ENCODE measurements at places on chromosomes 1 and 21. TPM values are rescaled to one million over a fixed set of nuclear protein-coding genes. Genes with fewer than 3 reads are reported as not detected.

Gene AK5
- 4.8 TPM for polyA plus RNA-seq

Gene LCE1A
- not detected for polyA plus RNA-seq

Gene OR4F29
- polyA plus RNA-seq, result not detected

Gene C1QC
- 11.8 TPM for polyA plus RNA-seq

Gene PLXNA2
- 16.2 TPM for polyA plus RNA-seq

Gene SLAMF1
- 0.07 TPM for polyA plus RNA-seq

Gene LRRC38
- polyA plus RNA-seq, result not detected

Gene SPATA21
- polyA plus RNA-seq, result 0.12 TPM

Gene ADCY10
- 0.24 TPM for polyA plus RNA-seq

Gene S100A1
- 22.4 TPM for polyA plus RNA-seq

Gene CR1
- polyA plus RNA-seq, result 17.7 TPM

Gene BRINP3
- polyA plus RNA-seq, result 2.4 TPM

Gene CNKSR1
- 2.1 TPM for polyA plus RNA-seq

Gene S100A11
- polyA plus RNA-seq, result 306 TPM

- no peak for DNase-seq
These were observed 87.4 kb upstream of the C1orf21 start for GRCh38 chr1:184299406-184299790.

GRCh38 chr1:79283451-79283850 is 276.9 kb upstream of the ADGRL4 start:
- no peak for DNase-seq

GRCh38 chr1:114272593-114272992 is 118.9 kb upstream of the SYT6 start:
- no peak for DNase-seq

DNA sequence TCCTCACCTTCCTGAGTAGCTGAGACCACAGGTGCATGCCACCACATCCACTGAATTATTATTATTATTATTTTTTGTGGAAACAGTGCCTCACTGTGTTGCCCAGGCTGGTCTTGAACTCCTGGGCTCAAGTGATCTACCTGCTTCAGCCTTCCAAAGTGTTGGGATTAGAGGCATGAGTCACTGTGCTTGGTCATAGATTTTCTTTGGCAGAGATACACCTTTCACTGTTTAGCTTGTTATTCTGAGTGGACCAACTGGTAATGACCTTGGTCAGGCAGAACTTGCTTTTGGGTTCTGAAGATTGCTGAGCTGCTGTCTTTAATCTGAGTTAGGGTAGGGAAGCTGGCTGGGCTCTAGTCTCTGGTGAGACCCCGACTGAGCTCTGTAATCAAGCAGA is 66.8 kb downstream of the DNAH14 start:
- no peak for DNase-seq

DNA sequence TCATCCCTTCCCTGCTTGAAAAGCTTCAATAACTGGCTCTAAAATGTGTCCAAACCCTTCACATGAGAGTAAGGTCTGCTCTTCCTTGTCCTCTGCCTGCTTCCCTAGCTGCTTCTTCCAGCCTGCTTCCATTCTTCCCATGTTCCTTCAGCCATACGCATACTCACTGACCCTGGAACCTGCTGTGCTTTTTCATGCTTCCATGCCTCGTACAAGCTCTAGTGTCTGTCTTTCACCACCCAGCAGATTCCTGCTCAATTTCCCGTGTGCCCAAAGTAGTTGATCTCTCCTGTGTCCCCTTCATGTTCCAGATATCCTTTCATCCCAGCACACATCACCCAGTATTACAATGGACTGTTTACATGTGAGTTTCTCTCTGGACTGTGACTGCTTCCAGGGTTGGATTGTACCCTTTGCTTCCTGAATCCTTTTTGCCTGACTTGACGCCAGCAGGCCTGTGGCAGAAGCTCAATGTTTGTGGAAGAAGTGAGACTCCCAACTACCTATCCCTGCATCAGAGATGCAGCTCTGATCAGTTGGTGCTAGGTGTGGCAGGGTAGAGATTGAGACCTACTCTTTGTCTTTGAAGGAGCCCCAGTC is 35.9 kb upstream of the RNF19B start:
- no peak for DNase-seq

DNA sequence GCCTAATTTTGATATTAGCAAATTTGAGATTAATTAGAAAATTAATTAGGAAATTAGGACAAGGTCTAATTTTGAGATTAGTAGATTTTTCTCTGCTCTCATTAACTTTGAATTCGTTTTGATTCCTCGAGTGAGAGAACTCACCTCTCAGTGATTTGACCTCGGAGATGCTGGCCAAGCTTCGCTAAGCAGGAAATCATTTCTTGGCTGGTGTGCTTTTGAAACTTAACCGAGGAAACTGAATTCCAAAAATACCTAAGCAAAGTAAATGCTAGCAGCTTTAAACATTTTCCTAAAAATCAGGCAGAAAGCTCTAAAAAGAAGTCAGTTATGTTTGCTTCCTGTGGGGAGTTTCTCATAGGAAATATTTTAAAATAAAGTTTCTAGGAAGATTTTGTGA is 34.9 kb downstream of the CDC14A start:
- DNase-seq, result no peak

DNA sequence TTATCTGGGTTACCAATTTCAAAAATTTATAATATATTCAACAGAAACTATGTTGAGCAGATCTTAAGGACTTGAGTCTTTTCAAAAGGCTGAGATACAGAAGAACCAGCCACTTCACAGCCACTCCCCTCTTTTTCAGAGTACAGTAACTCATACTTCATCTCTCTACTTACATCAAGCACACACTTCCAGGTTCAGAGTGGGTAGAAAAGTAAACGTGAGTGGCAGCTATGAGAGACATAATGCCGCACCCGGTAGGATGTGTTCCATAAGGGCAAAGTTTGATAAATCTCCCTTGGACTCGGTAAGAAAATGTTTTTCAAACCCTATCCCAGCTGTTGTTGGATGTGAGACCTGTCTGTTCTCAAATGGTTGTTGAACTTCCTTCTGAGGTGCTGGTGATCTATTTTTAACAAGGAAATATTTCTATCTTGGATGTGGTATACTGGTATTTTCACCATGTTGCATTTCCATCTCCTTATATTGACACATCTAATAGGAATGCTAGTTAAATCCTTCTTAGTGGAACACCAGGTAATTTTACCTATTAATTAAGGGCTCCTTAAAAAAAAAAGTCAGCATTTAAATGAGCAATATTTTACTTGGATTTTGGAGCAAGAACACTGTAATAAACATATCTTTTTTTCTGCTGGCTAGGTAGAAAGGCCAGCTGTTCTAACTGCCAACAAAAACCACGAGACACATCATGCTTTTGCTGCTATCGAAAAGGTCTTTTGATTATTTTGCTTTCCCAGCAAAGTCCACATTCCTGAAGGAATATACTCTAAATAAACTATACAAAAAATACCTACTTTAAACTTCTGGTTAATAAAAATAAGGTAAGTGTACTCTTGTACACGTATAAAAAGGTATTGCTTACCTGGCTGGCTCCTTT is 28.2 kb downstream of the CNN3 start:
- DNase-seq, result no peak

GRCh38 chr1:41954533-41954944 is 35.8 kb upstream of the HIVEP3 start:
- no peak for DNase-seq

GRCh38 chr1:32239337-32239736 is 7.7 kb upstream of the FAM167B start:
- no peak for DNase-seq

DNA sequence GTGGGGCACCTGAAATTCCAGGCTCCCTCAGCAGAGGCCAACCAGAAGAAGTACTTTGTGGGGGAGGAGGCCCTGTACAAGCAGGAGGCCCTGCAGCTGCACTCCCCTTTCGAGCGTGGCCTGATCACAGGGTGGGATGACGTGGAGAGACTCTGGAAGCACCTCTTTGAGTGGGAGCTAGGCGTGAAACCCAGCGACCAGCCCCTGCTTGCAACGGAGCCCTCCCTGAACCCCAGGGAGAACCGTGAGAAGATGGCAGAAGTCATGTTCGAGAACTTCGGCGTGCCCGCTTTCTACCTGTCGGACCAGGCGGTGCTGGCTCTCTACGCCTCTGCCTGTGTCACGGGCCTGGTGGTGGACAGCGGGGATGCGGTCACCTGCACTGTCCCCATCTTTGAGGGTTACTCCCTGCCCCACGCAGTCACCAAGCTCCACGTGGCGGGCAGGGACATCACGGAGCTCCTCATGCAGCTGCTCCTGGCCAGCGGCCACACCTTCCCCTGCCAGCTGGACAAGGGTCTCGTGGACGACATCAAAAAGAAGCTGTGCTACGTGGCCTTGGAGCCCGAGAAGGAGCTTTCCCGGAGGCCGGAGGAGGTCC is 634 bp downstream of the ACTRT2 start:
- no peak for DNase-seq

DNA sequence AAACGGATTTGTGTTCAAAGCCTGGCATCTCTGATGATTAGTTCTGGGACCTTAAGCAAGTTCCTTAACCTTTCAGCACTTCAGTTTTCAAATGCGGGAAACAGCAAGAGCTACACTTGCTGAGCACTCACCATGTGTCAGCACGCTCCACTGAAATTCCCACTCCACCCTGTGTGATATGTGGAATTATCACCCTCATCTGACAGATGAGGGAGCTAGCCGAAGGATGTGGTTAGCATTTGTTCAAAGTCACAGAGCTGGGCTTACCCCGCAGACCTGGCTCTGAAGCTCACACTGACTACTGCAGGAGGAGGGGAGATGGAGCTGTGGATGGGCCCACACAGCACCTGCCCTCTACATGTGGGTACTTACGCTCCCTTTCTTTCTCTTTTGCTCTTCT is 29.1 kb downstream of the IL12RB2 start:
- DNase-seq, result no peak

GRCh38 chr1:92488832-92489231 is 2.1 kb upstream of the GFI1 start:
- DNase-seq, result no peak

- peak; percentile 55 for DNase-seq
These were observed 154.8 kb upstream of the VAMP3 start for GRCh38 chr1:7616076-7616832.

GRCh38 chr1:246383791-246384190 is 123.3 kb downstream of the SMYD3 start:
- no peak for DNase-seq

DNA sequence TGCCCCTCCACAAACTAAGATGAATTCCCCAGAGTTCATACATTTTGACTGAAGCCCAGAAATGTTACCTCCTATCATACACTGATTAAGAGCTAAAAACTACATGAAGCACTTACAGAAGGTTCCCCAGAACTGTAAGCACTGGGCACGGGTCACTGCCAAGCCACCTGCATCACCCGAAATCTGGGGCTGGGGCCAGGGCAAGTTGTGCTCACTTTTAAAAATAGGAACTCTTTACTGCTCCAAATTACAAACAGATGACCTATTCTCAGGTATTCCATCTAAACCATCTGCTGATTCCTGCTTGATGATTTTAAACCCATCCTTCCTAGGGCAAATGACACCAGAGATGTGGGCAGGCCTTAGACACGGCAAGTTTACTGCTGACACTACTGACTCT is 4.8 kb downstream of the SETD4 start:
- DNase-seq, result no peak

DNA sequence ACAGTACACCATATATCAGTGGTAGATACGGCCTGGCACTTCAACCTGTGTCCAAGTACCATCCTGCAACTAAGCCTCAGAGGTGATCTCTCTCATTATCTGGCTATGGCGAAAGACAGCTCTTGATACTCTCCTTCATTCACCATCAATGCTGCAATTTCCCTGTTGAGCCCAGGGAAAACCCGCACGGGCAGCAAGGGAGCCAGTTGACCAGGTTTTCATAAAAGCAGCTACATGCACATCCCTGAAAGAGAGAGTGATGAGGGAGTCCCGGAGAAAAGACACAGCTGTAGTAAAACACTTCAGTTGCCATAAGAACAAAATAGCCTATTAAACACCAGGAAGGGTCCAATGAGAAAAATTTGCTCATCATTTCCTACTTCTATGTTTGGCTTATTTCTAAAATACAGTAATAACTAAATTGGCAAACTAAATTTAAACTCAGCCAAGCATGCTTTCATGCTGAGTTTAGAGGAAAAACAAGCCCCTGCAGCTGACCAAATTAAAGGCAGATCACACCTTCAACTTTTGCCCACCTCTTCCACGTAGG is 68.3 kb downstream of the CAPZB start:
- no peak for DNase-seq

GRCh38 chr1:57949168-57949567 is 525.3 kb upstream of the DAB1 start:
- DNase-seq, result no peak

GRCh38 chr21:31072533-31072932 is 34.3 kb upstream of the KRTAP19-8 start:
- DNase-seq, result no peak

- DNase-seq, result no peak
These were observed 246.7 kb upstream of the B3GALT2 start for GRCh38 chr1:193432979-193433587.

GRCh38 chr1:224707843-224708725 is 92.0 kb downstream of the CNIH3 start:
- no peak for DNase-seq

GRCh38 chr1:25017436-25018109 is 87.5 kb upstream of the RUNX3 start:
- no peak for DNase-seq

- no peak for DNase-seq
These were observed 112.5 kb upstream of the GFI1 start for GRCh38 chr1:92599184-92599583.

- DNase-seq, result no peak
These were observed 182.0 kb downstream of the CDC42BPA start for GRCh38 chr1:227136210-227136820.

- no peak for DNase-seq
These were observed 5.7 kb downstream of the ZNF672 start for GRCh38 chr1:248843687-248844086.

DNA sequence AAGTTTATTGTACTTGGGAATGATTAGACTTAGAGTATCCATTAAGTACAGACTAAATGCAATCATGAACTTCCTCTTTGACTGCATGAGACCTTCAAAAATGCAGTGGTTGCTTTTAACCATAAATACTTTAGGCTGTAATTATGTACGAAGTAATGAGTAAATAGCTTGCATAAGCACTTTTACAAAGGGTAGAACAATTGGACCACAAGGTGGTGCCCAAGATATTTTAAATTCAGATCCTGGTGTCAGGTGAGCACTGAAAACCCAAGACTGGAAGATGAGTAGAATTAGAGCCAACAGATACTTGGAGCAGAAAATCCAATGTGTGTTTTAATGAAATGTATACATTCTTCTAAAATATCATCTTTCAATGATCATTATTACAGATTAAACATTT is 43.4 kb upstream of the RHOU start:
- peak; percentile 21 for DNase-seq

DNA sequence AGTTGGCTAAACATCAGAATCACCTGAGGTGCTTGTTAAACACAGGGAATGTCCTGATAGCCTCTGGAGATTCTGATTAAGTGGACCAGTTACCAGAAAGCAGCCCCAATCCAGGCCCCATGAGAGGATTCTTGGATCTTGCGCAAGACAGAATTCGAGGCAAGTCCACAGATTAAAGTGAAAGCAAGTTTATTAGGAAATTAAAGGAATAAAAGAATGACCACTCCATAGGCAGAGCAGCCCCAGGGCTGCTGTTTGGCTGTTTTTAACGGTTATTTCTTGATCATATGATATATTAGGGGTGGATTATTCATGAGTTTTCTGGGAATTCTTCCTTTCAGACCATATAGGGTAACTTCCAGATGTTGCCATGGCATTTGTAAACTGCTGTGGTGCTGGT is 176.2 kb downstream of the ROR1 start:
- no peak for DNase-seq
